Stimulated activated CD4-positive, alpha-beta T cell treated with anti-CD3 and anti-CD28 coated beads, Interleukin-15, amount 100 ng/mL, for 1 hour (primary cell): ENCODE measurements at places on chromosomes 6 and 20.

DNA sequence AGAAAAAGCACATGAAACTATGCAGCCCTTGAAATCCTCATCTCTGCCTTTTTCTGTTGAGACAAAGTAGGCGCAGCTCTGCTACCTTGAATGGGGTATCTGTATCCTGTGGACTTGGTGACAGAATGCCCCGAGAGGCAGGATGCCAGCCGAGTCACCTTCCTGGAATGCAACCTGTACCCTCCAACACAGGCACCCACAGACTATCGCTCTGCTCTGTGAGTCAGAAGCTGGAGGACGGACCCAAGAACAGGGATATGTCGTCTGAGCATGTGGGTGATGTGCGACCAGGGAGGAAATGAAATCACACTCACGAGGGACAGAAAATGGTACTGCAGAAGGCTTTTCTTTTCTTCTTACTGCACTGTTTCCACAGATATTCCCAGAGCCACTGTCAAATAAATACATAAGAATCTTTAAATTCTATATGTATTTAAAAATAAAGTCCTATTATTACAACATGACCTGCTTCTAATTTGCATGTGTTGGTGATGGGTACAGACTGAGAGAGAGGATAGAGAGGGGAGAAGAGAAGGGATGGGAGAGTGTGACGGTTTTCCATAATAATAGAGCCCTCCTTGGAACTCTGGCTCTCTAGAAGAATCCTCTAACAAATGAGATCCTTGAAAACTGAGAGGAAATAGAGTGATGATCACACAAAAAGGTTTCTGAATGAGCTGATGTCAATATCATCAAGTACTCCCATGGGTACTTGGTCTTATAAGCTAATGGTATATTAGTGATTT is 308.1 kb downstream of the FOXC1 start:
- DNase-seq, result no peak

GRCh38 chr6:157672726-157673412 is 150.2 kb upstream of the SNX9 start:
- DNase-seq, result no peak

- DNase-seq, result no peak
Measured at GRCh38 chr6:131937226-131937625, 13.9 kb downstream of the CCN2 start.

DNA sequence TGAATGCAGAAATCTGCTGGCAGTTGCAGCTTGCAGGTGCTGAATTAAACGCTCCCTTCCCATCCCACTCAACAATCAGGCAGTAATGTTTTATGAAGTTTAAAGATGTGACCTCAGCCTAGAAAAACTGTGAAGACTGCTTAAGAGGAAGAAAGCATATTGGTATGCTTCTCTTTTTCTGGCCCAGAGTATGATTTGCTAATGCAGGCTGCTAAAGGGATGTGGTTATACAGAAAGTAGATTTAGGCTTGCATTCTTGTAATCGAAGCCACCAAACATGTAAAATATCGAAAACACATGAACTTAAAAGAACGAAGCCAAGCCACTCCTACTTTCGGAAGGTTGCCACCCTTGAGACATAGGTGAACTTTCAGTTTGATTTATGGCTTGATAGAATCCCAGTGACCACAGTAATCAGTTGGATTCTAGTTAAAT is 40.7 kb downstream of the MAP3K5 start:
- no peak for DNase-seq

GRCh38 chr6:30092852-30093543 is 17.4 kb upstream of the RNF39 start:
- DNase-seq, result no peak

DNA sequence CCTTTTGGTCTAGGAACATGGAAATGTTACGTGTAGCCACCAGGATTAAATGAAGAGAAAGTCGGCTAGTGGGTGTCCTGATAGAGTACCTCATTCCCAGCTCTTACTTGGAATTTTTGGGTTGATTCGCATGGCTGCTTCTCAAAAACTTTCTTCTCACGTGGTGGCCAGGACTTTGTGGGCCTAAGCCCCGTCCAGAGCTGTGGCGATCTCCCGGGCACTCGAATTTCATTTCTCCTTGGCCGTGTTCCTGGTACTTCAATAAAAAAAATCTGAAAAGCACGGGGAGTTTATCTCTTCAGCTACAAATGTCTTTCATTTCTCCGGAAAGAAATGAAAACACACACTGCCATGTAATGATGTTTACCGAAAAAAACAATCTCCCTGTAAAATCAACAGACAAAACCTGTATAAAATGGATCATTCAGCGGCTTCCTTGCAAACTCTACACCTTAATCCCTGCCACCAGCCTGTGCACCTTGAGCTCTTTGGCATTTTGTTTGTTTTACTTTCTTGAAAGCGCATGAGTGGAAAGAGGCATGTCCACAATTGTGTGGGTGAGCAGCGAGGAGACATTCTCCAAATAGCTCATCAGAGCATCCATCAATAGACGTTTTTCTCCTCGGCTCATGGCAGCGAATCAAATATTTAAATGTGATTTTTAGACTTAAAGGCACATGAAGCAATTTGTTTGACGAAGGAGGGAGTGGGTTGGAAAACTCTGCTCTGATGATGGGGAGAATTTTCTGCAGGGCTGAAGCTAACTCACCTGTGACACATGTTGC is 173.1 kb downstream of the TFAP2C start:
- no peak for DNase-seq

GRCh38 chr6:75931011-75931680 is 141.3 kb downstream of the IMPG1 start:
- no peak for DNase-seq

- no peak for DNase-seq
Measured at GRCh38 chr6:147970970-147971369, 371.7 kb upstream of the SASH1 start.

- no peak for DNase-seq
Measured at GRCh38 chr6:42864602-42865001, 14.8 kb upstream of the RPL7L1 start.

GRCh38 chr6:166949528-166950442 is 6.6 kb downstream of the RNASET2 start:
- DNase-seq, result no peak

DNA sequence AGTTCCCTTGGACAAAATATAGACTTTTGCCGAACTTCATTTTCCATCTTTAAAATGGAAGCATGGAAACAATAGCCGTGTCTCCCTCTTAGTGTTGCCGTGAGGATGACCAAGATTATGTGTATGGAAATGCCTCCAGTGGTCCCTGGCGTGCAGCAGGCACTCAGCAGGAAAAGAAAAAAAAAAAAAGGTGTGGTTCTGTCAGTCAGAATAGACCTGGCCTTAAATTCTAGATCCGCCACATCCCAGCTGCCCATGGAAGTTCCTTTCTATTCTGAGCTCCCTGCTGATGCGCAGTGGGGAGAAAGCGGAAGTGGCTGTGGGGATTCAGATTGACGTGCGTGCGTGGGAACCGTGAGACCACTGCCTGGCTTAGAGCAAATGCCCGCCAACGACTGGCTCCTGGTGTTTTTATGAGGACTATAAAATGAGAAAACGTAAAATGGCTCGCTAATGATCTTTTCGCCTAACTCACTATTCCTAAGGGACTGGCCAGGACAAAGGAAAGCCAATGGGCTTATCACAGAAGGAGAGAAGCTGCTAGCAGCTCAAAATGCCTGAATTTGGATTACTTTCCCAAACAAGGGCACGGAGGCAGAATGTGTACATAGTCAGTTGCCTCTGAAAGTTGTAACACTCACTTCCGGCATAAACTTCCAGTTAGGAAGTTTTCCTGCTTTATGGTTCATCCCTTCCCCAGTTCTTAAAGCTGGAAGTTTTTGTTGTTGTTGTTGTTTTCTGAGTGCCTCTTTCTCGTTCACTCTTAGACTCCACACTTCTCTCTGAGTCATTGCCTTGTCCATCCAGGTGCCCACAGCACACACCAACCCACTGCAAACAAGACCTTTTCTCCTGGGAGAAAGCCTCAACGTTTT is 11.4 kb upstream of the PDE10A start:
- DNase-seq, result no peak

GRCh38 chr20:58637466-58638213 is 13.4 kb upstream of the STX16 start:
- DNase-seq, result no peak

DNA sequence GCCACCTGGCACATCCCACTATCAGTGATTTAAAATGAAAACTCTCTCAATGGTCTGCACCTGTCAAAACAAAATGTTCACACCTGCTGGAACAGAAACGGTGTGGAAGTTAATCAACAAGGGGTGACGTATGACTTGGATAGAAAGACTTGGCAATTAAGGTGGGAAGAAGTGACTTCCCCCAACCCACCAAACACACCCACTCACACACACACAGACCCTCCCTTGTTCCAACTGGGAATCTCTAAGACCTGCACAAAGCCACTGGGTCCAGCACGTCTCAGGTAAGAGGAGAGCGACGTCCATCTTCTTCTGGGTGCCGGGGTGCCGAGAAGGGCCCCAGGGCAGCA is 25.1 kb upstream of the TCFL5 start:
- DNase-seq, result no peak

- DNase-seq, result peak; percentile 24
Measured at GRCh38 chr6:149335924-149336608, 18.6 kb downstream of the TAB2 start.

GRCh38 chr20:57148263-57148662 is 118.2 kb downstream of the BMP7 start:
- DNase-seq, result no peak

- DNase-seq, result no peak
Measured at GRCh38 chr6:30067460-30068139, 602 bp downstream of the PPP1R11 start.

GRCh38 chr6:33613795-33614168 is 7.3 kb upstream of the ITPR3 start:
- no peak for DNase-seq

GRCh38 chr6:69915346-69915745 is 49.0 kb downstream of the COL19A1 start:
- no peak for DNase-seq

DNA sequence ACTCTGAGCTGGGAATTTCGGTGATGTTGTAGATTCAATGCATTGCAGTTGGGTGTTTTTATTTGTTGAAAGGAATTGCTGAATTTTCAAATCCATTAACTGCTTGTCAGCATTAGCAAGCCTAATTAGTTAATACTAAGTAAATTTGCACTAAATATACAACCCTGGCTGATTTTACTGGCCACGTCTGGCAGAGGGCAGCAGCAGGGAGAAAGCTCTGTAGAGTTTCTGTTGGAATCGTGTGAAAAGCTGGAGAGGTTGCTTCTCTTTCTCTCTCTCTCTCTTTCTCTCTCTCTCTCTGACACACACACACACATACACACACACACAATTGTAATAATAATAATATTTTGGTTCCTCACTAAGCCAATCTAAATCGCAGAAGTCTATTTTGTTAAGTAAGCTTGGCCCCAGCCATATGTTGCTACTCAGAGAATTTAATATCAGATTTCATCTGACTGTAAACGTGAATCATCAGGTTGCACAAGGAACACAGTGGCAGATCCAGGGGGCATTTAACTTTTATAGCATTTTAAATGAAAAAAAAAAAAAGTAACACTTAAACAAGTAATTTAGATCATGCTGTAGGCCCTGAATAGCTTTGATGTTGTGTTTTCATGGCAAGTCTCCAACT is 289.5 kb downstream of the ESR1 start:
- no peak for DNase-seq

DNA sequence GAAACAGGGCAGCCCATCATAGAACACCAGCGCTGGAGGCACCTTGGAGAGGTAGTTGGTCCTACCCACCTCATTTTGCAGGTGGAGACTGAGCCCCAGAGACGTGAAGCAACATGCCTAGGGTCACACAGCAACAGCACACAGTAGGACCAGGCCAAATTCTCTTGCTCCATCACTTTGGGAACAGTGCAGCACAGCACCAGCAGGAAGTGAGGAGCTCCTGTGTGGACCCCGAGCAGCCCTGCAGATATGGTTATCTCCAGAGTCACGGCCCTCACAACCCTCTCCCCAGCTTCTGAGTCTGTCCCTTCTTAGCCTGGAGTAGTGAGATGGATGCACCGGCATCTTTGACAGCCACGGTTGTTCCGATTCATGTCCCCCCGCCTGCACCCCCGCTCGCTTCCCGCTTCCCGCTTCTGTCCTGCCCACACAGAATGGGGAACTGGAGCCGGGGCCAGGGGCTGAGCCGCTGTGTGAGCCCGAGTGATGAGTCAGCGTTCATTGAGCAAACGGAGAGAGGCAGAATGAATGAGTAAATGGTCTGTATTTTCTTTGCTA is 72.6 kb upstream of the DUSP22 start:
- DNase-seq, result no peak

GRCh38 chr6:96889146-96889545 is 8.5 kb downstream of the NDUFAF4 start:
- DNase-seq, result no peak

DNA sequence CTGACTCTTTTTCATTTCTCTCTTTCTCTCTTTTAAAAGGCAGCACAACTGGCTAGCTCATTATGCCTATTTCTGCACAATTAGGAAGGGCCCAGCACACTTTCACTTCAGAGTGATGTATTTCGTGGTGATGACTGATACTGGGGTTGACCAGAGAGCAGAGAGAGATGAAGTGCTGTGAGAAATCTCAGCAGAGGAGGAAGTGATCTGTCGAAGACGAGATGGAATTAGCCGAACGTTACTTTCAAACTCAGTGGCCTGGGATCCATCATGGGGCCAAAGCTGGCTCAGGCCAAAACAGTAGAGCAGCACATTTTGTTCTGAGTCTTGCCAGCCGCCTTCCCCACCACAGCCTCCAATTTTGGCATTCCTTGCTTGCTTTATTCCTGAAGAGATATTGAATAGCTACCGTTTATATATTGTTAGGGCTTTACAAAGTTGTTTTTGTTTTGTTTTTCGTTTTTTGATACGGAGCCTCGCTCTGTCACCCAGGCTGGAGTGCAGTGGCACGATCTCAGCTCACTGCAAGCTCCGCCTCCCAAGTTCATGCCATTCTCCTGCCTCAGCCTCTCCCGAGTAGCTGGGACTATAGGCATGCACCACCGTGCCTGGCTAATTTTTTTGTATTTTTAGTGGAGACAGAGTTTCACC is 213.2 kb upstream of the ECI2 start:
- DNase-seq, result no peak

GRCh38 chr6:56187686-56188085 is 59.7 kb downstream of the COL21A1 start:
- no peak for DNase-seq

DNA sequence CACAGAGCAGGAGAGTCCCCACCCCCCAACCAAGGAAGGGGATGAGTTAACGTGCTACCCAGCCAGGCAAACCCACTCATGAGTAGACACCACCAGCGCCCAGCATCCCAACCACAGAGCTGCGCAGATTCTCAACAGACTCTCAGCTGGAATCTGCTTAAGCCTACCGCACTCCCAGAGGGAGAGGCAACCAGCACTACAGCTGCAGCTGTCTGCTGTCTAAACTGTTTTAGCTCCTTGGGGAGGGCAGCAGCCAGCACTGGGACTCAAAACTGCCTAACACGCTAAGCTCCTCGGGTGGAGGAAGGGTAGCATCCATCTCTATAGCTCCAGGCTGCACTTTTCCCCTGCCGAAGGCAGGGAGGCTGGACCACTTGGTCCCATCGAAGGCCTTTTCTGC is 539.8 kb downstream of the EPHA7 start:
- DNase-seq, result no peak
